ENCODE measurements at places on chromosomes 4 and X.

DNA sequence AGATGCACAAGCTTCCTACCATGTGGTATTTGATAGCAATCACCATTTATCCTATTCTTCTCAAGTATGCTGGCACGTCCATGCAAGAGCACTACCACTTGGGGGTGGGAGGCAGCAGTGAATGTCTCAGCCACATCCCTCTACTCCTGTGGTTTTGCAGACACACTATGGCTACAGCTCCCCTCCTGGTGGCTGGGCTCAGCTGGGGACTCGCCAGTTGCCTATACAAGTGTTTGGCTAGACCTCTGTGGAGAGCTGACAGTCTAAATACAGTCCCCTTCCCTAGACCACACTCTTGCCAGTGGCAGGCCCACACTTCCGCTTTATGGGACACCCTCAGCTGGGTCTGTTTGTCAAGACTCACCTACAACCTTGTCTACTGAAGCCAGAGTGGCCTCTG lies 53.2 kb downstream of the ADGRA3 start:
- no peak for DNase-seq

DNA sequence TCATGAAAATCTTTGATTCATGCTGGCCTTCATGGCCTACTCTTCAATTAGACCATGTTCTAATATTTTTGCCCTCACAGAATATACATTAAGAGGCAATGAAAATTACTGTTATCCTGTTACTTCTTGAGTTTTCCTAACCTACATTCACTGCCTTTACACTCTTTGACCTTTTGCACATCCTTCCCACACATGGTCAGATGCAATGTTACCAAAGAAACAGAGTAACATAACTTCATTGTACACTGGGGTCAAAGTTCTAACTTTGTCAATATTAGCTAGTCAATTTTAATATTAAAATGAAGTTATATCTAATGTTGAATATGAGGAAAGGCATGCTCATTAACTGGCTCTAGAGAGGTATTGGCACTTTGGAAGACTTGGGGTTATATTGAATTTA lies 284.8 kb downstream of the TEX13C start:
- DNase-seq: no peak

DNA sequence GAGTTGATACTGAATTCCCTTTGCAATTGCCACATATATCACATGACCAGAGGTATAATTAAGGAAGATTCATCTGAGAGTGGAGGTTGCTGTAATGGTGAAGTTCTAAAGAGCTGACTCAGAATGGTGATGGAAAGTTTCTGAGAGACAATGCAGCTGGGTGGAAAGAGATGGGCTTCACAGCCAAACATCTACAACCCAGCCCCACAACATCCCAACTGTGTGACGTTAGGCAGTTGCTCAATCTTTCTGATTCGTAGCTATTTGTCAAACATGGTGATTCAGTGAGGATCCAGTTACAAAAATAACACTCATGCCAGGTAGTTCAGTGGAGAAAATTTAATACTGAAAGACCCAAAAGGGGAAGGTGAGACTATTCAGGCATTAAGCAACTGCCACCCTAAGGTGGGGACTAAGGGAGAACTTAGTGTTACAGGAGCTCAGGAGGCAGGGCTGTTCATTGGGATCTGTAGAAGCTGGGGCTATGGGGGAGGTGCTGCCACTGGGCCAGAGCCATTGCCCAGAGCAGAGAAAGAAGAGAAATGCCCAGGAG lies 6.9 kb upstream of the AFF1 start:
- DNase-seq: no peak

GRCh38 chrX:84168095-84168494 lies 19.9 kb downstream of the RPS6KA6 start:
- DNase-seq: no peak

- no peak for DNase-seq
Observed at GRCh38 chrX:151902813-151903591, 9.7 kb upstream of the MAGEA4 start.

GRCh38 chrX:21972721-21973120 lies 32.2 kb downstream of the SMS start:
- peak; percentile 32 for DNase-seq

DNA sequence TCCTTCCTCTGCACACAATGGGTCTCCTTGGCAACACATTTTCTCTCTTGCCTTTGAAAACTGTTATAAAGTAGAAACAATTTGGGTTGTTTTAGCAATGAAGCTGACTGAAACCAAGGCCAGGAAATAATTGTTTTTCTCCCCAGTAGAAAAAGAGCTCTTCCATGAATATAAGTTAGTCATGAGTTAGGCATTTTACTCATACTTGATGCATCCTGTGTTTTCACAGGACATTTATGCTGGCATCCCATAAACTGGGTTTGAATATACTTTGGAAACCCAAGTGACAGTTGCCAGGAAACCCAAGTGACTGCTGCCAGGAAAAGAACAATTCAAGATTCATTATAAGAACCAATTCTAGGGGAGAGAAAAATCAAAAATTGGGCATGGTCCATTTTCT lies 128.6 kb upstream of the NPY2R start:
- no peak for DNase-seq

GRCh38 chr4:120922381-120923206 lies at the start of gene PRDM5:
PRDM5 (minus strand) TSS chr4:120922726; CDS start chr4:120922608, 118 bp downstream.
- DNase-seq: no peak

DNA sequence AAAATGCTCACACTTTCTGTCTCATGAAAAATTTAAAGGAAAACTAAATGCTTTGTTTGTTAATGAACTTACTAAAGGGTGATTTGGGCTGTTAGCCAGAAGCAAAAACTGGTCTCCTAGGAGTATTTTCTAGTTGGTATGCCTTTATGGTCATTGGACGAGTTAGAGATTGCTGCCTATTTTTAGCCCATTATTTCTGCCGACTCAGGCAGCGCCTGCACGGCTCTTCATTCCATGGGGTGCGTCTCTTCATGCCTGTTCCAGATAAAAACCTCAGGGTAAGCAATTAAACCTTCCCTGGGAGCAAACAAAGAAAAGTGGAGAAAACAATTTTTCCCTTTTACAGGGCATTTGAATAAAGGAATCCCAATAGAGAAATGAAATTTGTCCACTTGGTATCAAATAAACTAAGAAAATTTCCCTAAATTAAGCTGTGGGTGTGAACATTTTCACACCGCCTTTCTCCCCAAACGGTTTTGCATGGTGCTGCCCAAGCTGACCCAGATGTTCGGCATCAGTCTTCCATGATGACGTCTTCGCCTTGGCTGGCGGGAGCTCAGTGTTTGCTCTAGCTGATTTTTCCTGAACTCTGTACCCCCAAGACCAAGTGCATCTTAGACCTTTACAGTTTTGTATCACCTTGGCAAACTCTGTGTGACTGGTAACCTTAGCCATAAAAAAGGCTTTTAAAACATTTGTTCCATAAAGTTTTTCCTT lies 61.7 kb upstream of the ADGRG2 start:
- DNase-seq: no peak

DNA sequence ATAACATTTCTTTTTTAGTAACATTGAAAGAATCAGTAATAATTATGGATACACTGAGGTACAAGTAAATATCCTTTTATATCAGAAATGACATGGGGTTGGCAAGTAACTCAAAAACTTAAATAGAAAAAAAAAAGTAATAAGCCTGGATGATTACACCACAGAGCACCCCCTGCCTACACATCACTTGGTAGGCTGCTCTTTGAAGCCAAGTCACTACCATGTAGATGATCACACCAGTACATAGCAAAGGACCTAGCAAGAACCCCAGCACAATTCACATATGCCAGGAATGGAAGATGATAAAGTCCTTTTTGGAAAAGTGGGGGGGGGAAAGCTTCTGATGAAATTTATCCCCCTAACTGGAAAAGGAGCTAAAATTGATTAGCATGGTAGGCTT lies 56.9 kb downstream of the METTL14 start:
- DNase-seq: no peak

- DNase-seq: no peak
Observed at GRCh38 chrX:39899856-39900776, 197.6 kb downstream of the BCOR start.

GRCh38 chr4:138772366-138772765 lies 243.2 kb upstream of the NOCT start:
- DNase-seq: no peak

DNA sequence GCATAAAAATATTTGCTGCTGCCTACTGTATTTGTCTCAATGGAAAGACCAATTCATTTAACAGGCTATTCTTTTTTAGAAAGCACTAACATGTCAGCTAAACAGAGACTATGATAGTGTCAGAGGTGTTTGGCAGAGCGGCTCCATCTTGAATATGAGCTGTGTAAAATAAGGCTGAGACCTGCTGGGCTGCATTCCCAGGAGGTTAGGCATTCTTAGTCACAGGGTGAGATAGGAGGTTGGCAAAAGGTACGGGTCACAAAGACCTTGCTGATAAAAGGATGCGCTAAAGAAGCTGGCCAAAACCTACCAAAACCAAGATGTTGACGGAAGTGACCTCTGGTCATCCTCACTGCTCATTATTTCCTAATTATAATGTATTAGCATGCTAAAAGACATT lies 41.8 kb downstream of the NPY5R start:
- DNase-seq: no peak

- no peak for DNase-seq
Observed at GRCh38 chr4:81808011-81808672, 336.4 kb upstream of the RASGEF1B start.

DNA sequence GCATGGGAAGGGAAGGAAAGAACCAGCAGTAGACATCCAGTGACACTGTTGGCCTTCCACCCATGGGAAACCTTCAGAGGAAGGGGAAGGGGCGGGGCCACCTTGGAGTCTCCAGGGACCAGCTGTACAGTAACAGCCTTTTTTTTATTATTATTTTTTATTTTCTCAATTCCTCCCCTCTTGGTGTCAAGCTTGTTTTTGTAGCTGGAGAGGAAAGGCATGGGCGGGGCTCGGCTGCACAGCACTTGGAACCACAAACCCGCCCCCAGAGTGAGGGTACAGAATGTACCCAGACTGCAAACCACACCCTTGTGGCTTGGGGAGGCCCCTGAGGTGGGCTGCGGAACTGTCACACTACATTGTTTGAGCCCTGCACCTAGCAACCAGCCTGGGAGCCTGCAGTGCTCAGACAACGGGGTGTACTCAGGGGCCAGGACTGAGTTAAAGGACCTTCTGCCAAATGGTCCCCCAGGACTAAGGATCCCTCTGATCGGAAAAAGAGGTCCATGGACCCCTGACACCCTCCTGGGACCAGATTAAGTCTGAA lies 45.7 kb downstream of the PRPS1 start:
- DNase-seq: peak; percentile 86

DNA sequence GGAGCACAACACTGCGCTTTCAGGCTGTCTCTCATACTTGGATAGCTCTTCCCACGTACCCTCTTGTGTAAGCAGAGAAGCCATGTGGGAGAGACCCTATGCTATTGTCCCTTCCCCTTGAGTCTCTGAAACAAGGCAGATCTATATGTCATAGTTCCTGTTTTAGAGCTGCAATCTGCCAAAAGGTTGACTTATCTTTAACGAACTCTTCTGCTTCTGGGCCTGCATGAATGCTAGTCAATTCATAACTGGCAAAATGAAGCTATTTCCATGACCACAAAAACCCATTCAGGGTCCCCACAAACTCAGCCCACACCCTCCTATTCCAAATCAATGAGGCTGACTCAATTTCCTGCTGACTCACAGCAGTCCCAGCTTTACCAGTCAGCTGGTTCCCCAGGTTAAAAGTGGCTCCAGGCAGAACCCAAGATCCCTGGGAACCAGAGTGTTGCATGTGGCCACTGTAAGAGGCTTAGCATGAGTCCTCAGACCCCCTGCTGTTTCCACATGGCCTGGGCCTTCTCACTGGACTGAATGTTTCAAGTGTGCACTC lies 25.3 kb upstream of the SOD3 start:
- DNase-seq: no peak

DNA sequence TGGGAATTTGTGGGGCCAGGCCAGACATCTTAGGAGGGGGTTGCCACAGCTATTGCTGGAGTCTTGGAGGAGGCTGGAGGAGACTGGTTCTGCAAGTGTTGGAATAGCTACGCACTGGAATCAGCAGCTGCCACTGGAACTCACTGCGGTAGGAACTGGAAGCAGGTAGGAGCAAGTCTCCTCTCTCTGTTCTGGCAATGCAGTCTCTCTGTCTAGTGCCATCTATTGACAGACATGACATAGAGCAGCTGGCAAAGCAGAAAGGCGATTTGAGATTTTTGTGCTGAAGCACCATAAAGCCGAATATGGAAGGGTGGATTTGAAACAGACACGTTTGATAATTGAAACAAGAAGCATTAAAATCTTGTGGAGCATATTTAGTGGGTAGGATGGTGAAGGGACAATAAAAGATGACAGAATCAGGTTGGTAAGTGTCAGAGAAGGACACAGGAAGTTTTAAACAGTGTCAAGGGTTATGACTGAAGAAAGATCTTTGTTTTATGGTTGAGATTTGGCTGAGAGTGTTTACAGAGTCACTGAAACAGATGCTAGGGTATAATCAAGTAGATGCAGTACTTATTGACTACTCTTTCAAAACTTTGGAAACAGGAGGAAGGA lies 23.5 kb upstream of the SYNPO2 start:
- no peak for DNase-seq

DNA sequence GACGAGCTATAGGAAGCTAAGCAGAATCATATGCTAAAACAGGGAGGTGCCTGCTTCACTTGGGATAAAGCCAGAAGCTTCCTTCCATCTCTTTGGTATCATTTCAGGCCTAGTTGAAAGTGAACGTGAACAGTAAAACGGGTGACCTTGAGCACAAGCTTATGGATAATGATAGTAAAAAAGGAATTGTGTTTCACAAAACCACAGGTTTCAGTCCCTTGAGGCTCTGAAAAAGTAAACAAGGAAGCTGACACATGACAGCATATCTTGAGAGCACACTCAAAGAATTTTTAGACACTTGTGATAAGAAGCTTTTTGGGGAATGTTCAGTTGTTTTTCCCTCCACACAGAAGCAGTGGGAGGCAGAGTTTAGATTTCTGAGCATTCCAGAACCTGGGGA lies 286.1 kb downstream of the DCHS2 start:
- DNase-seq: no peak

- DNase-seq: no peak
Observed at GRCh38 chr4:107655289-107655688, 64.7 kb downstream of the PAPSS1 start.

- DNase-seq: no peak
Observed at GRCh38 chrX:136047969-136048368, 62.7 kb downstream of the SLC9A6 start.

DNA sequence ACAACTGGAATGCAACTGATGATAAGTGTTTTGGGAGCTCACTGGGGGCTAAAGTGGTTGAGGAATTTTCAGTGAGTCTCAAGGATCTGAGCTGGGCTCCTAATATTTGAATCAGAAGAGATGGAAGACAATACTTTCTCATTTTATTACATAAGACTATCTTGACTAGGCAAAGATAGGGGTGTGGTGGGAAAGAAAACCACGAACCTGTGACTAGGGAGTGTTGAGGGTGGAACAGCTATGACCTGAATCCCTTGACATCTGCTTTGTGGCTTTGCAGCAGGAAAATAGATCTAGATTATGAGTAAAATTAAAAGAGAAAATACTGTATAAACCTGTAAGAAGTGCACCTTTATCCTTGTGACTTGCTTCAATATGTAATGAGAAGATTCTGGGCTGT lies 295.1 kb upstream of the TEX13A start:
- DNase-seq: no peak

GRCh38 chr4:139533511-139533910 lies 22.5 kb downstream of the SETD7 start:
- DNase-seq: no peak

Measured in T-helper 17 cell (primary cell).